ENCODE measurements at places on chromosomes 6 and 20.
A peak's percentile ranks its signal among the peaks of the same experiment; 100 is the strongest.

GRCh38 chr20:50844430-50845100 is 49.7 kb downstream of the BCAS4 start:
- peak; percentile 100 for DNase-seq

DNA sequence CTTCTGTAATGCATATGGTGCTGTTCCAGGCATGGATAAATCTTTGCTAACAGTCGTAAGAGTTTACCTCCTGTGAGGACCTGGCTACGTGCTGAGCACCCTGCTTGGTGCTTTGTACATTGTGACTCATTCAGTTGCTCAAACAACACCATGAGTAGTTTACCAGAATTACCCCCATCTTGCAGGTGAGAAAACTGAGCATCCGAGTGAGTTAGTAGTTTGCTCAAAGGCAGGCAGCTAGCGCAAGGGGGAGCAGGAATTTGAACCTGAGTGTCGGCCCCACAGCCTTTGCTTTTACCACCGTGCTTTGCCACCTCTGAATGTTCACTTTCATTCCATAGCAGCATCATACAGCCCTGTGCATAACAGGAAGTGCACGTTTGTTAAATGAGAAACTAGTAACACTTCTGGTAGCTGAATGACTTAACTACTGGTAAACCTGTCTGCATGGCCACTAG is 121.9 kb downstream of the MTHFD1L start:
- DNase-seq: no peak

- DNase-seq: no peak
Measured at GRCh38 chr6:146803601-146804000, 204.8 kb downstream of the ADGB start.

GRCh38 chr6:37303091-37303660 is 45.2 kb upstream of the TMEM217 start:
- DNase-seq: no peak

DNA sequence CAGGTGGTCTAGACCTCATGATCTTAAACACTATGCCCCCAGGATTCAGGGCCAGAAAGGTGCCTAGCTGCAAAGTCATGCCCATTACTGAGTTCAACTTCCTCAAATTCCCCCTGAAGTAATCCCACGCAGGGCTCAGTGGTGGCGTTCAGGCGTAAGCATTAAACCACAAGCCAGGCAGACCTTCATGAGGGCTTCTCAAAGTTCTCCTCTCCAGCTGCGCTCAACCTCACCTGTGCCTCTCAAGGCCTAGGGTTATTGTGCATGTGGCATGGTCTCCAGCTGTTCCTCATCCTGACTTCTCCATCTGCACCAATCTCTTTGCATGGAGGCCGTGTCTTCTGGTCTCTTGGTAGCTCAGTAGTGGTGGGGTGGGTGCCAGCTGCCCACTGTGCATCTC is 113.6 kb downstream of the TSHZ2 start:
- DNase-seq: no peak

DNA sequence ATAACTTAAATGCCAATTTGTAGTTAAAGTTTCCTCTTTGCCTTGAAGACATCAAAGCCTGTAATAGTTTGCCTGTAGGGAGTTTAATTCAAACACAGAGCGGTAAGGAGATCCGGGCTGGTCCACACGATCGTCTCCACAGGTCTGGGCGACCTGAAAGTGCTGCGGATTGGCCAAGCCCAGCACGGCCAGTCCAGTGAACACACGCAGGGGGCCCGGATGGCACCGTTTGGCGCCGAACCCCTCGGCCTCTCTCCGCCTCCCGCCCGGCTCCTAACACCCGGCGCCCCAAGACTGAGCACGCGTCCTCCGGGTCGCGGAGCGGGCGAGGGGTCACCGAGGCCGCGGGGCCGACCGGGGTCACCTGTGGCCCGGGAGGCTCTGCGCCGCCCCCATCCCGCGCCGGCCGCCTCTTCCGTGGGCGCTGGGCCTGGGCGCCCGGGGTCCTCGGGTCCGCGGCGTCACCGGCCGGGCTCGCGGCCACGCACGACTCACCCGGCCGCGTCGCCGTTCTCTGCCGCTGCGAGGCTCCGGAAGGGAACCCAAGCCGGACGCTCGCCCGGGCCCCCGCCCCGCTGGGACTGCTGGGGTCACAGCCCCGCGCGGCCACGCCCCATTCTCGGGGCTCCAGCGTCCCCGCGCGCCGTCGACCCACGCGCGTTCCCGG is 481 bp downstream of the SERPINB6 start:
- DNase-seq: no peak

- DNase-seq: no peak
Measured at GRCh38 chr6:35919085-35919826, 1.6 kb downstream of the SRPK1 start.

Measured in RWPE2 (cell line).